ENCODE measurements at places on chromosomes 12 and 14.

- DNase-seq = no peak
Measured at GRCh38 chr14:57834961-57835360, 30.9 kb downstream of the SLC35F4 start.

DNA sequence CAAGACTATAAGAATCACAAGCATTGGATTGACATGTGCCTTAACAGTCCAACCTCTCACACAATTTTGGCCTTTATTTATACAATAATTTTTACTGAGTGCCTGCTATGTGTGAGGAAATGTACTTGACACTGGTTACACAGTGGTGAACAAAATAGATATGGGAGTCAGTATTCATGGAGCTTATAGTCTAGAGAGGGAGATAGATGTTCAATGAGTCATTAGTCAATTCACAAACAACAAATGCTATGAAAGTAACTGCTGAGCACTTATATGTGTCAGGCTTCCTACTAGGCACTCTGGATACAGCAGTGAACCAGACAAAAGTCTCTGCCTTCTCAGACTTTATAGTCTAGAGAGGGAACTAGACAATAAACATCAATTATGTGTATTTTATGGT lies 3.7 kb downstream of the CFAP54 start:
- DNase-seq = no peak

GRCh38 chr12:97005174-97005573 lies 98.1 kb downstream of the NEDD1 start:
- peak; percentile 24 for DNase-seq

- DNase-seq = peak; percentile 6
Measured at GRCh38 chr12:111942557-111942956, 70.4 kb downstream of the TMEM116 start.

- no peak for DNase-seq
Measured at GRCh38 chr12:69468237-69469026, 1.8 kb upstream of the FRS2 start.

- peak; percentile 92 for DNase-seq
Measured at GRCh38 chr12:57110104-57111030, 795 bp downstream of the STAT6 start.

- peak; percentile 15 for DNase-seq
Measured at GRCh38 chr12:47652521-47653234, 53.2 kb downstream of the RPAP3 start.

GRCh38 chr12:92735131-92735721 lies 32.4 kb downstream of the PLEKHG7 start:
- peak; percentile 65 for DNase-seq

DNA sequence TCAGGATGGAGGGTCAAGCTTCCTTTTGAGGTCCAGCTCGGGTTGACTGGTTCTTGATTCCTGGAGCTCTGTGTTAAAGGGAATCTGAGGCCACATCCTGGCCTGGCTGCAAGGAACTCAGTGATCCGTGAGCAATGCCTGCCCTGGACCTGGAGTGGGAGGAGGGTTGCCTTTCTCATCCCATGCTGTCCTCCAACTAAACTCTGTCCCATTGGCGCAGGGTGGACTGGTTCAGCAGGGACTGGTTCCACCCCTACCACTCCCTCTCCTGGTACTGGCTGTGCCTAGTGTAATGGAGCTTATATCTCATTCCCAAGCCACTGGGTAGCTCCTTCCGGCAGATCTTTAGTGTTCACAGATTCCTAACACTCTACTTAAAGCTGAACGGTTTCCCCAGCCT lies 3.9 kb upstream of the CMKLR1 start:
- no peak for DNase-seq

Measured in MV-4-11 (cell line).